ENCODE measurements at places on chromosomes 13 and 19.

DNA sequence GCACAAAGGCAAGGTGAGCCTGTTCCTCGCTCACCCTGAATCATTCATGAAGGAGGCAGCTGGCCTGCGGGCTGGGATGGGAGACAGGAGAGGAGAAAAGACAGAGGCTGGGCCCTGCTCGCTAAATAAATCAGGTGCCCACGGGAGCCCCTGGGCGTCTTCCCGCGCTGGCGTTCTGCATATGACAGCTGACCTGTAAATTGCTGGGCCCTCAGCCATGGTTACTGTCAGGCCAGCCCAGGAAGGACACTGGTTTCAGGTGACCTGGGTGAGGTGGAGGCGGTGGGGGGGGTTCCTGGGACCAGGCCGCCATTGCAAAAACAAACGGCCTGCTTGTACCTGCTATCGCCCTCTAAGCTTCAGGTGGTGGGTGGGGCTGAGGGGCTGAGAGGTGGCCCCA lies 3.4 kb upstream of the PTBP1 start:
- DNase-seq, result no peak

DNA sequence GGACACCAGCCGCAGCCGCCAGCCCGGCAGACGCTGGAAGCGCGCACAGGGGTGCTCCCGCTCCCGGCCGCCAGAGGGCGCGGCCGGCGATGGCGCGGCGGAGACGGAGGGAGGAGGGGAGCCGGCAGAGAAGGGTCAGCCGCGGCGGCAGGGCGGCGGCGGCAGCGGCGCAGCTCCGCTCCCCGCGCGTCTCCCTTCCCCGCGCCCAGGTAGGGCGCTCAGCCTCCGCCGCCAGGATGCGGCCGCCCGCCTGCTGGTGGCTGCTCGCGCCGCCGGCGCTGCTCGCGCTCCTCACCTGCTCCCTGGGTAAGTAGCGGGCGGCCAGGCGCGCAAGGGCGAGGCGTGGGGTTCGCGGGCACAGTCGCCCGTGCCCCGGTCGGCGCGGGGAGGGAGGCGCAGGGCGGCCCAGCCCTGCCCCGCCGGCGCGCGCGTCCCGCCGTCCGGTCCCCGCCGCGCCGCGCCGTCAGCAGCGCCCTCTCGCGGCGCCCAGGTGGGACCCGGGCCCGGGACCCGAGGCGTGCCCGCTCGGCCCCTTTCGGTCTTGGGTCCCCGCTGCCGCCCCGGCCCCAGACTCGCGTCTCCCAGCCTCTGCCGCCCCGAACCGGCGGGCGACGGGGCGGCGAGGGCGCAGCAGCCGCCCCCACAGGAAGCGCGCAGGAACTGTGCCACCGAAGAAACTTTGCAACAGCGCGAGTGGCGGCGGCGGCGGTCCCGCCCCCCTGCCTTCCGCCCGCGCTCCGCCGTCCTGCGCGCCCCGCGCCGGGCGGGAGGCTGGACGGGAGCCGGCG lies at the start of gene B3GLCT:
Gene B3GLCT (plus strand): TSS at position 127 of the 788 bp plus-strand sequence. CDS start 110 bp downstream, at position 237.
- DNase-seq, result peak; percentile 81

DNA sequence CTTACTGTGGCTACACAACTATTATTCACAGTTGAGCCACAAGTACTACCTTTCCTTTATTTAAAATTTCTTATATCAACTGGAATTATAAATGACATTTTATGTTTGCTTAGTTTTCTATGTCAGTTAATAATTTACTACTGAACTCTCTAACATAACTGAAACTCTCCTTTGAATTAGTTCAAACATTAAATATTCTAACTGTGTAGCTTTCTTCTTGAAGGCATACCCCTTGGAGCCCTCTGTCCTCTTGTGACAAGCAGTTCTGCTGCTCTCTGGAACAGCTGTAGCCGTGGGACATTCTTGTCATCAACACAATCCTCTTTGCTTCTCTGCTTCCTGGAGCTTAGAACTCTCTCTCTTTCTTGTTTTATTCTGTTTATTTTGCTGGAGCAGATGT lies 244.8 kb downstream of the NHLRC3 start:
- DNase-seq, result no peak

DNA sequence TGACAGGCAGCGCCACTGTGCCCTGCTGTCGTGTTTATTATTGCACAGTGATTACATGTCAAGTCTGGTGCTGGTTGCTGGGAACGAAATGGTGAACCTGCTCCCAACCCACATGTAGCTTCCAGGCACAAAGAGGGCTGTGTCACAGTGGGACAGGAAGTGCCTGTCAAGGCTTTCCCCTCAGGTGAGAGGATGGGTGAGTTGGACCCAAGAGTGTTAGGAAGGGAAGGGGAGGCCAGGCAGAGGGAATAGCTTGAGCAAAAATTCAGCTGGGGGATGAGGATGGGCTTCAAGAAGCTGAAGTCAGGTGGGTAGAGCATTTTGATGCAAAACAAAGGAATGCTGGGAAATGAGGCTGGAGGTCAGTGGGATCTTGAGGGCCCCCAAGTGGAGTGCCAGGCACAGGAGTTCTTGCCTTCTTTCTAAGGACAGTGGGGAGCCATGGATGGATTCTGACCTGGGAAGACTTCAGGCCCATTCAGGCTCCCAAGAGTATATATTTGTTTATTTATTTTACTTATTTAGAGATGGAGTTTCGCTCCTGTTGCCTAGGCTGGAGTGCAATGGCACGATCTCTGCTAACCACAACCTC lies 8.5 kb upstream of the QTRT1 start:
- no peak for DNase-seq

DNA sequence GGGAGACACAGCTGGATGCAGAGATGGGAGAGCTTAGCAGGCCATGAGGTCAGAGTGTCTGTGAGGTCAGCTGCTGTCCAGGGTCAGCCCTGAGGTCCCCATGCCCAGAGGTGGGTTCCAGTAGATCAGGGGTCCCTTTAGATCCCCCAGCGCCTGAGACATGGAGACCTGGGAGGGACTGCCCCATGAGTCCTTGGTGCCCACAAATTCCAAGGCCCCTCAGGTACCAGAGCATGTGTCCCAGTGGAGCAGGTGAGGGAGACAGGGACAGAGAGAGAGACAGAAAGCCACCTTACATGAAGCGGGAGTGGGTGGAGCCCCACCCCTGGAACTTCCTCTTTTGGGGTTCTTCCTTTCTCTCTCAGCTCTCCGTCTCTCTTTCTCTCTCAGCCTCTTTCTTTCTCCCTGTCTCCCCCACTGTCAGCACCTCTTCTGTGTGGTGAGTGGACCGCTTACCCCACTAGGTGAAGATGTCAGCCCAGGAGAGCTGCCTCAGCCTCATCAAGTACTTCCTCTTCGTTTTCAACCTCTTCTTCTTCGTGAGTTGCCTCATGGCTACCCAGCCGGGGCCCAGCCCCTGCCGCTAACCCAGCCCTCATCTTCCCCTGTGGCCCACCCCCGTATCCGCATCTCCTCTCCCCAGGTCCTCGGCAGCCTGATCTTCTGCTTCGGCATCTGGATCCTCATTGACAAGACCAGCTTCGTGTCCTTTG lies at the start of gene CD37:
Gene CD37 (plus strand): TSS at position 336 of the 713 bp plus-strand sequence. CDS start 135 bp downstream, at position 471.
- DNase-seq, result no peak

DNA sequence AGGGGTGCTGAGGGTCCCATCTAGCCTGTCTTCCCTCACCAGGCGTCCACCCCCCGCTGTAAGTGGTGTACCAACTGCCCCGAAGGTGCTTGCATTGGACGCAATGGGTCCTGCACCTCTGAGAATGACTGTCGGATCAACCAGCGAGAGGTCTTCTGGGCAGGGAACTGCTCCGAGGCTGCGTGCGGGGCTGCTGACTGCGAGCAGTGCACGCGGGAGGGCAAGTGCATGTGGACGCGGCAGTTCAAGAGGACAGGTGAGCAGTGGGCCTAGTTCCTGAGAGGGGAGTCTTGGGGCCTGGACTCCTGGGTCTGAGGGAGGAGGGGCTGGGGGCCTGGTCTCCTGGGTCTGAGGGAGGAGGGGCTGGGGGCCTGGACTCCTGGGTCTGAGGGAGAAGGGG lies 27.8 kb downstream of the CNFN start:
- no peak for DNase-seq

DNA sequence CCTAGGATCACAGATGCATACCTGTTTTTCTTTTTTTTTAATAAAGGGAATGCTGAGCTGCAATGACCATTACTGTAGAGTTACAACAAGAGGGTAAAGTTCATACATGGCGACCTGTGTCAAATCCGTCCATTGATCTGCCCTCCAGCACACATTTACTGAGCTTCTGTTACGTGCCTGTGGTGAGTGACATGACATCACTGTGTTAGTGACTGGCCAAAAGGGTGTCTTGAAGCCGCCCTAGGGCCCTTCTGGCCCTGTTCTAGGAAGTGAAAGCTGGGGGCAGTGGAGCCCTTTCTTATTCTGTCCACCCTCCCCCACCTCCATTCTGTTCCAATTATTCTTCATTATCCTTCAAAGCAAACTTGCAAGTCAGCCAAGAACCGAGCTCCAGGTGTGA lies 66.3 kb downstream of the ZIC5 start:
- no peak for DNase-seq

DNA sequence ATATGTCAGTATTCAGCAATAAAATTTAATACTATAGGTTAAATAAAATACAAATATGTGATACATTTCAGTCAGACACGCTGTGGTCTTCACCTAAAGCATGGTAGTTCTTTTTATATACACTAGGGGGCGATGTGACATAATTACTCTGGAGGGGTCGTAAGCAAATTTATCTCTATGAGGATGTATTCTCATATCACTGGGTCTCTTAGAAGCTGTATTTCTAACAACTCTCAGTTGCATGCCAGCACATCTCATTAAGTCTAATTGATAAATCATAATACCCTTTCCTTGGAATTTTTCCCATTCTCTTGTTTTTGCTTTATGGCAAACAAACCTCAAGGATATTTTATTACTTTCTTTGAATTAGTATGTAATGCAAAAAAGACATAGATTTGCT lies 3.9 kb upstream of the PCDH17 start:
- no peak for DNase-seq

GRCh38 chr19:41350735-41351338 lies 2.9 kb downstream of the TGFB1 start:
- no peak for DNase-seq

GRCh38 chr19:48617146-48617937 lies 1.6 kb downstream of the RPL18 start:
- DNase-seq, result no peak

DNA sequence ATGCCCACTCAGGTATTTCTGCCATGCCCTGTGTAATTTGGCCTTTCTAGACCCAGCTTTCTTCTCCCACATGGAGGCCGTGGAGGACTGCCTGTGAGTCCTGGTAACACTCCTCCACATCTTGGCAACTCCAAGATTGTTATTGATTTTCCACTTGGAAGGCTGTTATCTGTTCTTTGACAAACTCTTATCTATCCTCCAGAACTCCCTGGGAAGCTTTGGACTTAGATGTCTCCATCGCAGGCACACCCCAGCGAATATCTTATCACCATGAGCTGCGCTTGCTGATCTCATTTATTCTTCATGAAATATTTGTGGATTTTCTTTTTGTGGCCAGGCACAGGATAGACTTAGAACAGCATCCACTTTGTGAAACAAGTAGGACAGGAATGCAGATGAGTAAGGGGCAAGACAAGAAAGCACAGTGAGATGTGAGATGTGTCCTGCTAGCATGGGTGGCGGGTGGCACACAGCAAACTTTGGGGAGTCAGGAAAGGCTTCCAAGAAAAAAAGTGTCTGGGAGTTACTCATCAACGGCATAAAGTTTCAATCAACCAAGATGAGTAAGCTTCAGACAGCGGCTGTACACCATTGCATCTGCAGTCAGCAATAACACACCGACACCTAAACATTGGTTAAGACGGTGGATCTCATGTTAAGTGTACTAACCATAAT lies 84.5 kb upstream of the IRS2 start:
- peak; percentile 26 for DNase-seq

GRCh38 chr19:18107235-18107634 lies 9.7 kb downstream of the MAST3 start:
- no peak for DNase-seq

DNA sequence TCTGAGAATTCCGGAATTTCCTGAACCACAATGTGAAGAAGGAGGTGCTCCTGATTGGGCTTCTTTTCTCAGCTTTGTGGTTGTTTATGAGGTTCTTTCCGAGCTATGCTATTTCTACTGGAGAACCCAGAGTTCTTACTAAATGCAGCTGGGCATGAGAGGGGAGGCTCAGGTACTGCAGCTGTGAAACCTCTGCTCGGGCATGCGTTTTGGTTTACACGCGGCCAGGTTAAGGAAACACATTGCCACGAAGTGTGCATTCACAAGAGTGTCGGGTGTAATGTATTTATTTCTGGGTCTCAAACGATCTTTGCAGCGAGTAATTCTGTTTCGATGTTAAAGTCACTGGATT lies 661 bp upstream of the MIR17HG start:
- DNase-seq, result no peak

DNA sequence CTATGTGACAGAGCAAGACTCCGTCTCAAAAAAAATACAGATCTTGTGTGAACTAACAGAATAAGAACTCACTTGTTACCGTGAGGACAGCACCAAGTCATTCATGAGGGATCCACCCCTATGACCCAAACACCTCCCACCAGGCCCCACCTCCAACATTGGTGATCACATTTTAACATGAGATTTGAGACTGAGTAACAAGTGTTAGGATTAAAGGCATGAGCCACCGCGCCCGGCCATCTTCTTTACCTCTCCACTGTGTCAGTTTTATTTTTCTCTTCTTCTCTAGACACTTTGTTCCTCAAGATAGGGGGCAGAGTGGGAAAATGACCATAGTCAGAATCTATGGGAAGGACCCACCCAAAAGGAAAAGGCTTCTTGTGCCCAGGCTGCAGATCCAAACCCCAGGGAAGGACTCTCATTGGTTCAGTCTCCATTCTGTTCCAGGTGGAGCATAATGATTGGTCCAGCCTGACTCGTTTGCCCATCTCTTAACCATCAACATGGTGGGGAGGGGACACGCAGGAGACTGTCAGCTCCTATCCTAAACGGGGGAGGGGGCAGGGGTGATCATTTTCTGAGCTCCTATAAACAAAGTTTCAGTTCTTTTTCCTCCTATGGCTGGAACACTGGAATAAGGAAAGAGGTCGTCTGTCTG lies 1.3 kb upstream of the CALM3 start:
- no peak for DNase-seq

GRCh38 chr19:37983916-37984315 lies 76.9 kb downstream of the SIPA1L3 start:
- DNase-seq, result no peak

DNA sequence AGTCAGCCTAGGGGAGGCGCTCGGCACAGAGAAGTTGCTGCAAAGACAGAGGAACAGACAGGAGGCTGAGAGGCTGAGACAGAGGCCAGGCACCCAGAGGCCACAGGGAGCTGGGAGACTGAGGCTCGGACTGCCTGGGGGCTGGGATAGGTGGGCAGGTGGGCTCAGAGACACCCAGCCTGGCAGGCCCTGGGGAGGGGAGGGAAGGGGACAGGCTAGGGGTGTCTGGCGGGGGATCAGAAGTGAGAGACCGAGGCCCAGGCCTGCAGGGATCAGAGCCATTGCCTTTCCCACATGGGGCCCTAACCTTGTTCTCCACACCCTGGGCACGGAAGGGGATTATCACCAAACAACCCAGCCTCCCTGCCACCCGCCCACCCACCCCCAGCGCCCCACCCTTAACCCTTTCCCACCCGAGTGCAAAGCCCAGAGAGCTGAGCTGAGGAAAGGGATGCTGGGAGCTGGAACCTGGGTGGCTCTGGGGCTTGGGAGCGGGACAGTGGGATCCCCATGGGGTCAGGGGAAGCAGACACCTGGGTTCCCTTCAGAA lies 1.3 kb downstream of the NTN5 start:
- DNase-seq, result no peak
